ENCODE measurements at places on chromosomes 13 and 19.

- DNase-seq, result no peak
These were observed 136.1 kb downstream of the KCTD12 start for GRCh38 chr13:76750126-76750525.

DNA sequence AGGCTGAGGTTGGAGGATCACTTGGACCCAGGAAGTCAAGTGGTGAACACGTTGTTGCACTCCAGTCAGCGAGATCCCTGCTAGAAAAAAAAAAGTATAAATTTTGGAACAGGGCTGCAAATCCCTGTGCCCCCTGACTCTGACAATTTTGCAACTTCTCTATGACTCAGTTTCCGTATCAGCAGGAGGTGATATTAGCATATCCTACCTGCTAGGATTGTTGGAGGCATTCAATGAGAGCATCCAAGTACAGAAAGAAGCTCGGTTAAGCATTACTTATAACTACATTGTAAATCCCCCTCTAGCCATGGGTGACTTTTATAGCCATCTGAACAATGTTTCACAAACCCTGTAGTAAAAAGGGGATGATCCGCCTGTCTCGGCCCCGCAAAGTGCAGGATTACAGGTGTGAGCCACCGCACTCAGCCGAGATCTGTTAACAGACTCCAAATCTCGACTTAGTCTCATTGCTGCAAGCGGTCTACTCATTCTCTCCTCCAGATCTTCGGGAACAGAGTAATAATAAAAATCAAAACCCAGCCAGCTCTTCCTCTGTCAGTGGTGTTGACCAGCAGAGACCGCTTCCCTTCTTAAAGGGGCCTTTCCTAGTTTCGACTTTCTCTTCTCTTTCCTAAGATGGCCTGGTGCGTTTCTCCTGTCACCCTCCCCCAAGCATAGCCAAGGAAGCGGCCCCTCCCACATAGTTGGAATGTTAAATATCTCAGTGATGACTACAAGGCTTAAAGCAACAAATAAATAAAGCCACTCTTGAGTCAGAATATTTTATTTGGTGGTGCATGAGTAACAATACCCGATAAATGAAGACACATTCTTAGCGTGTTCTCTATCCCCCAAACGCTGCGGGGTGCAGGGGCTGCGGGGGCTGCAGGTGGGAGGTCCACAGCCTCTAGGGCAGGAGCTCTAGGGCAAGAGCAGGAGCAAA is 10.3 kb upstream of the BICRA start:
- no peak for DNase-seq

- DNase-seq, result no peak
These were observed 2.7 kb downstream of the B3GNT3 start for GRCh38 chr19:17797424-17798201.

DNA sequence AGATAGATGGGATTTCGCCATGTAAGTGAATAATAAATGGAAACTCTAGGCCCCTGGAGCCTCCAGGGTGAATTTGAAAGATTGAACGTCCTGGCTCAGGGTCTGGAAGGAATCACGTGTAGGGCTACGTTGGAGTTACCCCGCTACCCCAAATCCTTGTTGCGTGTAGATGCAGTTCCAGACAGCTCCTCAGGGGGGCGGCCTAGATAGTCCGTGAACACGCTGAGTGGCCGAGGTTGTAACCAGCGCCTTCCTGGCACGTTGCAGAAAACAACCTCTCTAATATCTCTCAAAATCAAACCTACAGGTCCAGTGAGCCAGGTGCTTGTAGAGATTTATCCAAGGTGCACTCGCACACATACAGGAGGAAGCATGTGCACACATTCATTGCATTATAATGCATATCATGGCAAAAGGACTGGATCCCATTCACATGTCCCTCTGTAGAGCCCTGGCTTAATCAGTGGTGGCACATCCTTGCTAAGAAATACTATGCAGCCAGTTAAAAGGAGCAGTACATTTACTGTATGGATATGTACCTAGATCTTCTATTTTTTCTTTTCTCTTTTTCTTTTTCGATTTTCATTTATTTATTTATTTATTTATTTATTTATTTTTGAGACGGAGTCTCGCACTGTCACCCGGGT is 2.5 kb upstream of the KEAP1 start:
- no peak for DNase-seq

DNA sequence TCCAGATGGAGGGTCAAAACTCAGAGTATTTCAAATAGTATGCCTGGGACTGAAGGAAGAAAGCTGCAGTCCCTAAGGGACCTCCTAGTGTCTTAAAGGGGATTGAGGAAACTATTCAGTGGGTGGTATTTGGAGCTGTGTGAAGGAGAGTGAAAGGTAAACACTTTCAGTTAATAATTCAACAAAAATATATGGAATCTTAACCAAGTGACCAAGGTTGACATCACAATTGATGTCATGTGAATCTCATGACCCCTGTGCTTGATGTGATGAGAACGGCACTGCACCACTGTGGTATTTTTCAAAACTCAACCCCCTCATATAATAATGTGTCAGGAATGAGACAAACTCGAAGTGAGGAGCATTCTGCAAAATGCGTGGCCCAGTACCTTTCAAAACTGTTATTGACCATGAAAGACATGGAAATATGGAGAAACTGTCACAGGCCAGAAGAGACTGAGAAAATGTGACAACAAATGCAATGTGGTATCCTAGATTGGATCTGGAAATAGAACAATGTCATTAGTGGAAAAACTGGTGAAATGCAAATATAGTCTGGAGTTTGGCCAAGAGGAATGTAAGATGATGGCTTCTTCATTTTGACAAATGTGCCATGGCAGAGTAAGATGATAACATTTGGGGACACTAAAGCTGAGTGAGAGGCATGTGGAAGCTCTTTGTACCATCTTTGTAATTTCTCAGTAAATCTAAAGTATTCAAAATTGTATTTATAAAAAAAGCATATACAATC is 553.9 kb downstream of the RFC3 start:
- DNase-seq, result no peak

- no peak for DNase-seq
These were observed 1430.1 kb upstream of the SPRY2 start for GRCh38 chr13:81770868-81771505.

DNA sequence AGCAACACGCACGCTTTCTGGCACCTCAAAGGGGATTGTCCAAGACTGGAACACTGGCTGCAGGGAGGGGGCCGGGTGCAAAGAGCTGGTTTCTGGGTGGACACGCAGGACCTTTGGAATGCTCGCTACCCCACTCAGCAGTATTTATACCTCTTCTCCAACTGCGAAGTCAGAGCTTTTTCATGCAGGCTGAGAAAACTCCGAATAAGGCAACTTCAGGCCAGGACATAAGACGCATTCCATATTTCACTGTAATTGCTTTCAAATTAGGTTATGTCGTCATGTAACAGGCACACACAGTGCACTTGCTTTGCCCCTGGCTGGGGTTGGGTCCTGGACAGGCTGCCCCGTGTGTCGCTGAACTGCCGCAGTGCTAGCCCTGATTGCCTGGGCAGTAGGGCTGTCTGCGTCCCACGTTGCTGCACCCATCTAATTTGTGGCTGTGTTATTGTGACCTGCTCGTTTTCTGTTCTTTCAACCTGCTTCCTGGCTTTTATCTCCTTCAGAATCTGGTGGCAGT is 44.5 kb downstream of the ACTN4 start:
- no peak for DNase-seq

- DNase-seq, result peak; percentile 98
These were observed 4.4 kb downstream of the C19orf67 start for GRCh38 chr19:14080887-14081796.
